NCI-H345 (cell line): ENCODE measurements at places on chromosomes 2 and 18.

DNA sequence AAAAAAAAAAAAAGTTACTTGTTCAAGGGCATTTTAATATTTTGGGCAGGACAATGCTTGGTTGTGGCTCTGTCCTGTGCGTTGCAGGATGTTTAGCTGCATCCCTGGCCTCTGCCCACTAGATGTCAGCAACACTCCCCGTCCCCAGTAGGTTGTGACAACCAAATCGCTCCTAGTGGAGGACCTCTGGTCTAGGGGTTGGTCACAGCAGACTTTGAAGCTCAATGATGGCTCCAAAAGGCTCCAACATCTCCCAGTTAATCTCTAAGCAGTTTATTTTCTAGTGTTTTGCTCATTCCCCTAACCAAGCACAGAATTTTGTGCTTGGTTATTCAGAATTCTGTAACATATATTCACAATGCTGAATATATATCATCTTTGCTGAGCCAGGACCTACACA is 67.0 kb downstream of the CHRNA1 start:
- DNase-seq: peak; percentile 58

GRCh38 chr18:3455907-3456685 is 6.1 kb downstream of the TGIF1 start:
- DNase-seq: no peak

GRCh38 chr18:37396971-37397720 is 168.5 kb downstream of the CELF4 start:
- no peak for DNase-seq

DNA sequence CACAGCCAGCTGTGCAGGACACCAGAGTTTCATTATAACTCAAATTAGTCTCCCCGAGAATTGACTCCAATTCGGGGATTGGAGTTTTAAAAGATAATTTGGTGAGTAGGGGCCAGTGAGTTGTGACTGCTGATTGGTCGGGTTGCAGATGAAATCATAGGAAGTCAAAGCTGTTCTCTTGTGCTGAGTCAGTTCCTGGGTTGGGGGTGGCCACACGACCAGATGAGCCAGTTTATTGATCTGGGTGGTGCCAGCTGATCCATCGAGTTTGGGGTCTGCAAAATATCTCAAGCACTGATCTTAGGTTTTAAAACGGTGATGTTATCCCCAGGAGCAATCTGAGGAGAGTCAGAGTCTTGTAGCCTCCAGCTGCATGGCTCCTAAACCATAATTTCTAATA is 82.7 kb upstream of the SLC66A3 start:
- no peak for DNase-seq

DNA sequence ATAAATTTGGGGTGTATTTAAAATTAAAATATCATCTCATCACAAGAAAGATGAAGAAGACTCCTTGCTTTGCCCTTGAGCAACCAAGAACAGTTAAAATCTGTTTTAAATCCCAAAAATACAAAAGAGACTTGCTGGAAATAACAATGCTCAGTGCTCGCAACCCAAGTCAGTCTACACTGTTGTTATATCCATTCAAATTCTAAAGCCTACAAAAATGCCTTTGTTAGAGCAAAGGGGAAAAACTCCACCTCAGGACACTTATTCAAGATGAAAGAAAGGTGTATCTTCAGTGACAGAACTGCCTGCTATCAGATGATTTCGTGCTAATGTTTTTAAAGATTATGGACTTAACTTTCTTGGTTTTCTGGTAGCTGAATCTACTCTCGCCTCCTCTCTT is 111.9 kb upstream of the TANK start:
- no peak for DNase-seq
